T47D (cell line): ENCODE measurements at places on chromosomes 1 and 21.

DNA sequence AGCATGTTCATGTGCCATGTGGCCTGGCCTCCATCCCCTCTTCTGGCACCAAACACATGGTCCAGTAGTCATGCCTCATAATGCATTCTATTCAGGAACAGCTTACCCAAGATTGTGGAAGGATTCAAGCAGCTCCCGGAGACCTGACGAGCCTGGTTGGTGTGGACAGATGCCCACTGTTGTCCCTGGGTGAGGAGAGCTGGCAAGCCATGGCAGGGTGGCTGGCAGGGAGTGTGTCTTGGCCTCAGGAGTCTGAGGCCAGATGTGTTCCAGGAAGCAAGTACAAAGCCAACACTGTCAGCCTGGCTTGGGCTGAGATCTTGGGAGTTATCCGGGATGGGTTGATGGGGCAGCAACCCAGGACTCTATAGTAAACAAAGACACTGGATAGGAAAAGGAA lies 7.3 kb upstream of the FABP3 start:
- no peak for DNase-seq

DNA sequence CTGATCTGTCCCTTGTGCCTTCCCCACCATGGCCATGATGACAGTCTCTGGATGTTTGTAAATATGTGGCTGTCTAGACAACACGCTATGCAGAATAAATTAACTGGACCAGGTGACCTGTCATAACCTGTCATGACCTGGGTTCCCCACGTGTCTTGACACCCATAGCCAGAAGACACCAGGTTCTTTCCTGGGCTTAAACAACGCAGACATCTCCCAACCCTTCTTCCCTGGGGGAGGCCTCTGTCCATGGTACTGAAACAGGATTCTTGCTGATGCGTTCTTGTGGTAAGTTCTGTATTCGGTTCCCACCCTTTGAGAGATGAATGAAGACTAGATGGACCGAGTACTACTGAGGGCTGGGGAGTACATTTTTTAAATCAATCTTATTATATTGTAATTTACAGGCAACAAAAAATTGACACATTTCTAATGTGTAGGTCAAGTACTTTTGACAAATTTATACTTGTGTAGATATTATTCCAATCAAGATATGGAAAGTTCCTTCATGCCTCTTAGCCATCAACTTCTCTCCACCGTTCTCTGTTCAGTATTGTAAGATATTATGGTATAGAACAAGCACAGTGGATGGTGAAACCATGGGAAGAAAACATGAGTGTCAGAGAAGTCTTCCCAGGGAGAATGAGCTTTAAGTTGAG lies 738.8 kb downstream of the PTPRU start:
- DNase-seq: peak; percentile 61

GRCh38 chr1:231611111-231611510 lies 15.5 kb upstream of the DISC1 start:
- no peak for DNase-seq

- DNase-seq: peak; percentile 88
These were observed 3.2 kb downstream of the ATP1B1 start for GRCh38 chr1:169109561-169110134.

DNA sequence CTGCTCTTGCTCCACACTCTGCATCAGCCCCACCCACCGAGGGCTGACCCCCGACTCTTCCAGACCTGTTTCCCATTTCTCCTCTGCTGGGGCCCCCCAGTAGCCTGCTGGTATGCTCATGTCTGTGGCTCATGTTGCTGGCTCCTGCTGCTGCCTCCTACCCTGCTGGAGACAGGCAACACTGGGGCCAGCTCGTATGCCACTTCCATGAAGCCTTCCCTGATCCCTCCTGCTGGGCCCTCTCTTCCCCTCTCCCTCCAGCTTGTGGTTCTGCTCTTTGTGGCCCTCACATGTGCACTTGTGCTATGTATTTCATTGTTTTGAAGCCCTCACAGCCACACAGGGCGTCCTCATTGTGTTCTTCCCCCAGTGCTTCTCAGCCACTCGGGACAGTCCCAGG lies 40.5 kb downstream of the CNN3 start:
- no peak for DNase-seq

- DNase-seq: peak; percentile 54
These were observed 19.2 kb downstream of the ITGB2 start for GRCh38 chr21:44901391-44902074.

- no peak for DNase-seq
These were observed 31.2 kb upstream of the SYNC start for GRCh38 chr1:32733582-32734321.

- no peak for DNase-seq
These were observed 2.8 kb downstream of the KCNQ4 start for GRCh38 chr1:40786171-40786994.
